ENCODE measurements at places on chromosomes 12 and 14. TPM values are rescaled to one million over a fixed set of nuclear protein-coding genes. Genes with fewer than 3 reads are reported as not detected.

Gene RNASE1
- total RNA-seq, result 1.6 TPM

Gene ATF1
- total RNA-seq, result 33.8 TPM

- DNase-seq, result no peak
Measured at GRCh38 chr14:101090976-101091375, 187.5 kb upstream of the RTL1 start.

GRCh38 chr12:95940514-95940913 is 1.9 kb downstream of the CCDC38 start:
- DNase-seq, result no peak

All from M059J (cell line).